Activated CD4-positive, alpha-beta memory T cell treated with anti-CD3 and anti-CD28 coated beads for 36 hours (primary cell): ENCODE measurements at places on chromosomes 11 and 22.

DNA sequence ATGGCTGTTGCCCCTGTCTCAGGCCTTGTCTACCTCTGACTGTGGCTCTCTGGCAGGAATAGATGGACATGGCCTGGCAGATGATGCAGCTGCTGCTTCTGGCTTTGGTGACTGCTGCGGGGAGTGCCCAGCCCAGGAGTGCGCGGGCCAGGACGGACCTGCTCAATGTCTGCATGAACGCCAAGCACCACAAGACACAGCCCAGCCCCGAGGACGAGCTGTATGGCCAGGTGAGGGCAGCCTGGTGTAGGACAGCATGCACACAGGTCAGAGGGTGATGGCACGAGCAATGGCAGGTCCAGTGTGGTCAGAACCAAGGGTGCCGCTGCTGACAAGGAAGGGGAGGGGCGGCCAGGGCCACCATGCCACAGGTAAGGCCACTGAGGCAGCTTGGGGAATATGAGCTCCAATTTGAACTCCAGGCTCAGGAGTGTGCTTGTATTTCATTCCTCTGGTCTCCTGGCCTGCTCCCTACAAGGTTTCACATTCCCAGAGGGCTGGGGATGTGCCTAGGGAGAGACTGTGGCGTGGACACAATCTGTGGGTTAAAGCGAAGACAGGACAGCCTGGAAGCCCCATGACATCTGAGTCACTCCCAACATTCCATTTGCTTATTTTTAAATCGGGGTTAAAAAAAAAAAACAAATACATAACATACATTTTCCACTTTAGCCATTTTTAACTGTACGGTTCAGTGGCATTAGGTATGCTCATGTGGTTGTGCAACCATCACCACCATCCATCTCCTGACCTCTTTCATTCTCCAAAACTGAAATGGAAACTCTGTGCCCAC lies 562 bp downstream of the FOLR3 start:
- DNase-seq = no peak

DNA sequence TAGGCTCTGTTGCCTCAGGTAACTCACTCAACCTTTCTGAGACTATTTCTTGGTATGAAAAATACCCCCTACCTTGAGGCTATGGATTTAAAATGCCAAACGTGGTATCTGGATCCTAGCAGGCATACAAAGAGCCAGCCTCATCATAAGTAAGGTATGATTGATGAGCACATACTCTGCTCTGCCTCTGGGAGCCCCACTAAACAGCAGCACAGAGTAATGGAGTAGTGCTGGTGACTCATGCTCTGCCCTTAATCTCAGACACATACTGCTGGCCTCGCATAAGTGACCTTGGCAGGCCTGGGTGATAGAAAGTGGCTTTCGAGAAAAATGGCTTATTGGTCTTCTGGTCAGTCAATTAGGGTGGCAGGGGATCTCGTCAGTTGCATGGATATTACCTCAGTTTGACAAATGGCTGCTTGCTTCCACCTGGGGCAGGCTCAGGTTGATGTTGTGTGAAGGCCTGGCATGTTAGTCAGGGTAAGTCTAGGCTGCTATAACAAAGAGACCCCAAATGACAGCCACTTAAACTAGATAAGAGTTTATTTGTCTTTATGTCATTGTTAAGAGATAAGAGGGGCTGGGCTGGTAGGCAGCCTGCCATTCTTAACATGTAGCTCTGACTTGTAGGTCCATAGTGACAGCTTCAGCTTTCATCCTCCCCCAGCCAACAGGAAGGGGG lies 15.2 kb upstream of the SLC6A5 start:
- no peak for DNase-seq

DNA sequence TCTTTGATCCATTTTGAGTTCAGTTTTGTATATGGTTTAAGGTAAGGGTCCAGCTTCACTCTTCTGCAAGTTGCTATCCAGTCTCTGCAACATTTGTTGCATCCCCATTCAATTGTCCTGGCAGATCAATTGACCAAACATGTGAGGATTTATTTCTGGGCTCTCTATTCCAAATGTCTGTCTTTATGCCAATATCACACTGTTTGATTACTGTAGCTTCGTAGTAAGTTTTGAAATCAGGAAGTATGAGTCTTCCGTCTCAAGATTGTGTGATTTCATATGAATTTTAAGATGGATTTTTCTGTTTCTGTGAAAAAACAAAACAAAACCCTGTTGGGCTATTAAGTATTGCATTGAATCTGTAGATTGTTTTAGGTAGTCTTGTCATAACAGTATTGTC lies 17.0 kb downstream of the APLP2 start:
- no peak for DNase-seq

- no peak for DNase-seq
Measured at GRCh38 chr11:134373591-134374052, 38.4 kb downstream of the B3GAT1 start.
